EH (cell line): ENCODE measurements at places on chromosomes 5 and 9.

- no peak for DNase-seq
Observed at GRCh38 chr5:42270771-42271170, 152.5 kb upstream of the GHR start.

- DNase-seq, result peak; percentile 52
Observed at GRCh38 chr9:5438301-5439162, 807 bp upstream of the PLGRKT start.

DNA sequence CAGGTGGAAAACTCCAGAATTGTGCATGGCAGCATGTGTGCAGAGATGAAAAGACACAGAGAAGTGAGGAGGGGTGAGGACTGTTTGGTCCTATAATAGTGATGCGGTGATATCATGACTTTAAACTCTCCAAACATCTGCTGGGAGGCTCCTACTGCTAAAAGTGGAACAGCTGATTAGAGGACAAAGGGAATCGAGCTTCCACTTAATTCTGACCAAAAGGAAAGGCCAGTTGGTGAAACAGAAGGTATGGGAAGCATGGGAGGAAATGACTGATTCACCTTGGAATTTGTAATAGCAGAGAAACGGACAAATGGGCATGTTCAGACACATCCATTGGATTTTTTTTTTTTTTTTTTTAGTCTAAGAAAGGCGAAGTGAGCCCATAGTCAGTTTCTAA, 67.5 kb upstream of the MAMDC2 start:
- DNase-seq, result peak; percentile 97

DNA sequence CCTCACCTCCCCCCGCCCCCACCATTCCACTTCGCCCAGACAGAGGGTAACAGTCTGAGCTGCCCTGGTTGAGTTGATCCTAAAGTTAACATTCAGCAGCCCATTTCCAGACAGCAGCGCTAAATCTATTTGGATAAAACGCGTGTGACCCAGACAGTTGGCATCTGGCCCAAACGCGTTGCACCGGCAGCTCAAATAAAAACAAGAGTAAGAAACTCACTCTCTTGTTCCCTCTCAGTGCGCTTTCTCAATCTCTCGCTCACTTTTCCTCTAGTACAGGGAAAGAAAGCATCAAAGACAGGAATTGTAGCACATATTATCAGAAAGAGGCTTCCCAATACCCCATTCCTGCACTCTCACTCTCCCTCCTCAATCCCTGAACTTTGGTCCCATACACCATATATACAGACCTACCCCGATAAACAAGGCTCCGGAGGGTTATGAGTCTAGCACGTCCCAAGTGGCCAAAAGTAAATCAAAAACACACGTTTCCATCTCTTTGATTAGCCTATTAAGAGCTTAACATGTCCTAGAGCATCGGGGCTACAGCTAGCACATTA, 1.3 kb downstream of the ADAMTS6 start:
- peak; percentile 89 for DNase-seq
